ENCODE measurements at places on chromosomes 4 and X.

- DNase-seq: no peak
These were observed 725.7 kb upstream of the TENM3 start for GRCh38 chr4:181517491-181517890.

- no peak for DNase-seq
These were observed 482.4 kb downstream of the NAF1 start for GRCh38 chr4:162684371-162684700.

DNA sequence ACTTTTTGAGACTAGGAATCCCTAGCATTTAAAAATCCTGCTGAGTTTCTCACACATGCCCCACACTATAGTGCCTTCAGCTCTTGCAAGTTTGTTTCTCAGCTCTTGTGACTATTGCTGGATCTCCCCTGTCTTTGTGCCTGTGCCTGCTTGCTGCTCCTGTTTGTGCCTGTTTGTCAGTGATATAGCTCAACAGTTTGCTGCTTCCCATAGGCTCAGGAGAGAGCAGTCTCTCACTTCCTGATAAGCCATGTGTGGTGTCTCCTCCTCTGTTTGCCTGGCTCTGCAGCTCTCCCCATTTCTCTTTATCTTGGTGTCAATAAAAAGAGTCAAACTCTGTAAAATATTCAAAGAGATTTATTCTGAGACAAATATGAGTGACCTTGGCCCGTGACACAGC is 259.8 kb upstream of the CLNK start:
- DNase-seq: no peak

DNA sequence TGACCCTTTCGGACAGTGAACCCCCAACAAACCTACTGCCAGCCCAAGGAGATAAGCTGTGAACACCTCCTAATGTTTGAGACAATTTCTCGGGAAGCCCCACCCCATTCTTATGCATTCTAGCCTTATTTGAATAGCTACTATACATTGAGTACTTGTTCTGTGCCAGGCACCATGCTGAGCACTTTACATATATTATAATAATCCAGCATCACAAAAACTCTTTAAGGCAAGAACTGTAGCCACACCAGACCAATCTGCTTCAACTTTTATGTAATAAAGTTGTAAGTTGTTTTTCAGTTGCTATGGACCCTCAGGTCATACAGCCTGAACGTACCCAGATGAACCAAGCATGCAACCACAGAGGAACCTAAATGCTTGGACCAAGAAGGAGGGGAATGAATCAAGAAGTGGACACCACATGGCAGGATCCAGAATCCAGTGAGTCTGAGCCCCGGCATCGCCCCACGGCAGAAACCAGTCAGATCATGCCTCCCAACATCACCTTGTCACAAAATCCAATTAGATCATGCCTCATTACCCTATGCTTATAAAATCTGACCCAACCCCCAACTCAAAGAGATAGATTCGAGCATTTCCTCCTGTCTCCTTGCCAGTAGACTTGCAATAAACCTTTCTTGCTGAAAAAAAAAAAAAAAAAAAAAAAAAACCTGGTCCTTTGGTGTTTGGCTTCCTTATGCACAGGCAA is 225.0 kb downstream of the QDPR start:
- no peak for DNase-seq

GRCh38 chr4:139700568-139700967 is 34.9 kb downstream of the MGST2 start:
- no peak for DNase-seq

DNA sequence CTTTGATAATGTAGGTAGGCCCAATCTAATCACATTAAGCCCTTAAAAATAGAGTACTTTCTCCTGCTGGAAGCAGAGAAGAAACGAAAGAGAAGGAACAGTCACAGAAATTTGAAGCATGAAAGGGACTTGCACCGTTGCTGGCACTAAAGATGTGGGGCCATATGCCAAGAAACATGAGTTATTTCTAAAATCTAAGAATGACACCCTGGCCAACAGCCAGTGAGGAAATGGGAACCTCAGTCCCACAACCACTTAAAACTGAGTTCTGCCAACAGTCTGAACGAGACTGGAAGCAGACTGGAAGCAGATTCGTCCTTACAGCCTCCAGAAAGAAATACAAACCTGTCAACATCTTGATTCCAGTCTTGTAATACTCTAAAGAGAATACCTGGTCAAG is 70.1 kb downstream of the CENPC start:
- no peak for DNase-seq

Measured in GF-D8 (cell line).